ENCODE measurements at places on chromosomes 2 and 18. TPM values are rescaled to one million over a fixed set of nuclear protein-coding genes. Genes with fewer than 3 reads are reported as not detected.

DNA sequence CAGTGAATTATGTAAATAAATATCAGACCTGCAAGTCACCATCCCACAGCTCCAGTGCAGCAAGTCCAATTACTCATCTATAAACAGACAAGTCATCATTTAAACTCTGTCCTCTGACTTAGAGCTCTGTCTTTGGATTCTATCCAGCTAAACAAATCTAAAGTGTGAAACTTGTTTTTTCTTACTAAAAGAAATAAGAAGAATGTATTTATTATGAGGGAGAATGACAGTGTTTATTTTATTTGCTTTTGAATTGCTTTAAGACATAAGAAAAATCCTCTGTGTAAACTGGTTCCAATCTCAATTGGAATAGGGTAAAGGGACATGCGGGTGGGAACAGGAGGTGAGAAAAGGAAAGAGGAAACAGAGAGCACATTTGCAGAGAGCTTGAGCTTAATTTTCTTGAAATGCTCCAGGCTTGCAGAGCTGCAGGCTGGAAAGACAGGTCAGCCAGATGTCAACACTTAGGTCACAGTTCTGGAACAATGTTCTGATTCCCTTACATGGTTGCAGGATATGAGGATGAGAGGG lies 355.8 kb downstream of the MEIS1 start:
- DNase-seq: no peak

- no peak for DNase-seq
These were observed 36.2 kb downstream of the TLK1 start for GRCh38 chr2:171124541-171124940.

DNA sequence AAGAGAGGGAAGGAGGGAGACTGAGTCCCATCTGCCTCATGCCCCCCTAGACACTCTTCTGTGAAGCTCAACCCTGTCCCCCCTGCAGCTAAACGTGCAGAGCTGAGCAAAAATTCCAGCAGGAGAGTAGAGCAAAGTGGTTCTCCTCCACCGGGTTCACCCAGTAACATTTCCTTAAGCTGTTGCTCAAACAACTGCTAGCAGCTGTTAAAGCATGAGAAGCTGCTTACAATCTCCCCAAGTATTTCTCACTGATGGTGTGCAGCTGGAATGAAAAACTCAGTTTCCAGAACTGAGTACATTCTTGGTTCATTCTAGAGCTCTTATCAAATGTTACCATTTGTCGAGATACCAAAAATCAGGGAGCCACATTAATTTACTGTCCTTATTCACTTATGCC lies 92.3 kb downstream of the STK39 start:
- no peak for DNase-seq

DNA sequence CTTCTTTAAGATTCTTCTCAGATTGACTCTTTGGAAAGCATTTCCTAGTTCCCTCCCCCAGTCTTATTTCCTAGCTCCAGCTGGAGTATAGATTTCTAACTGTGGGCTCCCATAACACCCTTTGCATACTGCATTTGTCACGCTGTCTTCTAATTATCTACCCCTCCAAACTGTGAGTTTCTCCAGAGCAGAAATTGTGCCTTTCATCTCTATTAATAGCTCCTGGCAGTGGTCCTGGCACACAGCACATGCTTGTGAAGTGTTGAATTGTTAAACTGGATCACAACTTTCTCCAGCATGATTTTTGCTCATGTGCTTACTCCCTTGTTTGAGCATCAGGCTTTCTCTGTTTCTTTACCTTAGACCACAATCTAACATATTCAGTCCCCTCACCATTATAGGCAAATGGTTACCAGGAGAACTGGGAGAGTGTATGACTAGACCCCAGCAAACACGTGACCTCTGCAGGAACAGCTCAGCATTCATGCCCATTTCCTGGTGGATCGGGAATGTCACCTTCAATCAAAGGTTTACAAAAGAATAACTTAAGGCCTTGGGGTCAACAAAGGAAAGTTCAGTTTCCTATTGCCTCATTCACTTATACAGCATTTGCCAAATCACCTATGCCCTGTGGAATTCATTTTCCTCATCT lies 175.7 kb upstream of the TANK start:
- DNase-seq: no peak

- no peak for DNase-seq
These were observed 647.5 kb upstream of the SETBP1 start for GRCh38 chr18:44033144-44033701.

DNA sequence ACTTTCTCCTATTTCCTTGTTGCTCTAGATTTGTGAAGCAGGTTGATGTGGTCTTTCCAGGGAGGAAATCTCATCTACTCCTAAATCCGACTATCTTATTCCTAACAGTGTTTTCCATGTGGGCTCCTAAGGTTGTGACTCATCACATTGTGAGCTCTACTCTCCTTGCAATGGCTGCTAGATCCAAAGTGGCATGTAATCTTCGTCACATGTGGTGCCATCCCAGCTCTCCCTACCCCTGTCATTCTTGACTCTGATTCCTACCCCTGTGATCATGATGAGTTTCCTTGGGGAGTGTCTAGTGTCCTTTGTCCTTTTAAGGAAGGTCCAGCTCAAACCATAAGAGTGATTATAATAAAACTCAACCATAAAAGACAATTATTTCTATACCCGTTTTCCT lies 47.3 kb upstream of the GULP1 start:
- no peak for DNase-seq

- peak; percentile 89 for DNase-seq
These were observed 775 bp downstream of the SNED1 start for GRCh38 chr2:240998995-240999791.

- DNase-seq: no peak
These were observed 542 bp upstream of the CNNM3 start for GRCh38 chr2:96815326-96816126.

DNA sequence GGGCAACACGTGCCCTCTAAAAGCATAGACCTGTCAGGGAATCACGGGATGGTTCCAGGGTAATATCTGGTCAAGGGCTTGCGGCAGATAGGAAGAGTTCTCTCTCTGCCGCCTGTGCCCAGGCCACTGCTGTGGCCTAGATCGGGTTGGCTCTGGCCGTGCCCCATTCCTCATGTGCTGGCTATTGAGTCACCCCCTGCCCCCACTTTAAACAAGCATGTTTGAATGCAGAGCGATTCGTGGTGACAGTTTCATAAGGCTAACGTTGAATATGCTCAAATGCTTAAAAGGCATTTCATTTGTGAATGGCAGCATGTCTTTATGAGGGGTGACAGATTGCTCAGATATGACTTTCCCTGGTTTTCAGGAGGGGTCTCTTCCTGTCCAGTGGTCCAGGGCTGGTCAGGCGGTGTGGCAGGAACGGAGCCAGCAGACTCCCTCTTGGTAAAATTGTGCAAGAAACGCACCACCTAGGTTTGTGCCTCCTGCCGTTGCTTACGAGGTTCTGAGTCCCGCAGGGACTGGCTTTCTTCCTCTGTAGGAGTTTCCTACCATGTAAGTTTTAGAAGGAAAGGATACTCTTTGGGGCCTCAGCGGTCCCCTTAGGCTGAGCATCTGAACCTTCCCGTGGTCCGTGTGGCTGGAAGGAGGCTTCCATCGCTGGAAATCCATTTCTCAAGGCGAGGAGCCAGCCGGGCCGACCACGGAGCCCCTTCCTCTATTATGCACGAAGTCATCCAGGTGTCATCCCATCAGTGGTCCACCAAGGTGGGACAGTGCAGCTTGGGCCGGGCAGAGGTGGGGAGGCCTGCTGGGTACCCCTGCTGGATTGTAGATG lies 50.2 kb downstream of the AGAP1 start:
- peak; percentile 79 for DNase-seq

DNA sequence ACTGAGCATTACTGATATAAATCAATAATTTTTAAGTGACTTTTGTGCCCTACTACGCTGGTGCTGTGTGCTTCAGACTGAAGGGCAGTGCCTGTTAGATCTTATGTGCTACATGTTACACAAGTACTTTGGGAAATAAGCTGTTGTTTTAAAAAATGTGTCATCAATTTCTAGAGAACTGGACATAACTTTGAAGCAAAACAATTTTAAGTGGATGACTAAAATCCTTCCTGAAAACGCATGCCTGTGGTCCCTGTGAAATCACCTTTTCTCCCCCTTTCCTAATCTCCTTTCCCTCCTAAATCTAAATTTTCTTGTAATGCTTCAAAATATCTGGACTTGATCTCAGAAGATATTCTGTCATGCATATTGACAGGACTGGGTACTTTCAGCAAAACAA lies 7.1 kb upstream of the IL1RL1 start:
- DNase-seq: no peak

DNA sequence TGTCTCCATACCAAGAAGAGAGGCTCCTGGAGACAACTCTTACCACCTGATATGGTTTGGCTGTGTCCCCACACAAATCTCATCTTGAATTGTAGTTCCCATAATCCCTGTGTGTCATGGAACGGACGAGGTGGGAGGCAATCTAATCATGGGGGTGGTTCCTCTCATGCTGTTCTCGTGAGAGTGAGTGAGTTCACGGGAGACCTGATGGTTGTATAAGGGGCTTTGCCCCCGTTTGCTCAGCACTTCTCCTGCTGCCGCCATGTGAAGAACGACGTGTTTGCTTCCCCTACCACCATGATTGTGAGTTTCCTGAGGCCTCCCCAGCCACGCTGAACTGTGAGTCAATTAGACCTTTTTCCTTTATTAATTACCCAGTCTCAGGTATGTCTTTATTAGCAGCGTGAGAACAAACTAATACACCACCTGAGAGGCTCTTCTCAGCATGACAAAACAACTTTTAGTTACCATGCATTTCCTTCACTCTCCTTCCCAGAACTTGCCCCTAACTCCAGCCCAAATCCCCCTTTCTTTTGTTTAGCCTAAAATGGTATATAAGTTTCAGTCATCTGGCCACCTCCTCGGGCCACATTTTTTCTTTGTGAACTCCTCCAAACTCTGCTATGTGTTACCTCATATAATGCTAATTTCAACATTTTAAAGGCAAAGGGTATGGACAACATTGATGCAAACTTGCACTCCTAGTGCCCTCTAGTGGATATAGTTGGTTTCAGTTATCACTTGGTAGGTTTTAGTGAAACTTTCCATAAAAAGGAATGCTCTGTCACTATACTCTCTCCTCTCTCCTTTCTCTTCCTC lies 58.6 kb upstream of the SLC25A52 start:
- DNase-seq: no peak

DNA sequence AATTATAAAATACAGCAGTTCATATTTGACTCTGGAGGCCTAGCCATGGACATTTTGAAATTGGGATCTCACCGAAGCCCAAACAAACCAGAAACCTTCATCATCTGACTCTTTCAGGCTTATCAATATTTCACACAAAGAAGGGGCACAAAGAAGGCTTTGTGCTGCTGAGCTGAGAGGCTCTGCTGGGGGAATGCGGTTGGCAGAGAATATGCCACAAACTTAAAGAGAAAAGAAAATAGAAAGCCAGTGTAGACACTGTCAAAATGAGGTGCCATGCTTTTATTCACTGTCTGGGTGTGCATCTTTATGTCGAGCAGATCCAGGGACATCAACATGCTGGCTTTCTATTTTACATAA lies 162.6 kb downstream of the QPCT start:
- DNase-seq: no peak

- DNase-seq: peak; percentile 39
These were observed 33.5 kb downstream of the SOWAHC start for GRCh38 chr2:109647636-109648035.

DNA sequence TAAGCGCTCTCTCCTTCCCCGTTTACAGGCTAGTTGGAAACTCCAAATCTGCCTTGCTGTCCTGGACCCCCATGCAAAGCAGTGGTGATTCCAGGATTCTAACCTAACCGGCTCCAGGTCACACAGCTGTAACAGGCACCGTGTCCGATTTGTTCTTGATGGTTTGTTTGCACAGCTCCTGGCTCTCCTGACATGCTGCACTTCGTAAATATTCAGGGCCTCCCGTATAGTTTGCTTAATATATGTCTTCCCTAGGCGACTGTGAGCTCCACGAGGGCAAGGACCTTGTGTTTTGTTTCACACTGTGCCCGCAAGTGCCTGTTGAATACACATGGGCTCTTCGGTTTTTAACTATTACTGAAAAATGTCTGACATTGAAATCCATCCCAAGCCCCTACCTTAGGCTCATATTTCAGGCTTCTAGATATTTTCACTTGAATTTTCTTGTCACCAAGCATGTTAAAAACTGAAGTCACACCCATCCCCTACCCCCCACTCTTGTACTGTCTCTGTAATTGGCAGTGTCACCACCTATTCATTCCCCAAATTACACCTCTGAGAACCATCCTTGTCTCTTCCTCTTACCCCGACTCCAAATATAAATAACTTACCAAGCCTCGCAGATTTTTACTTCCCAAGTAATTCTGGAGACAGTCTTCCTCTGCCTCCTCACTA lies 1.0 kb upstream of the PUM2 start:
- DNase-seq: no peak

GRCh38 chr2:53028225-53028624 lies 739.4 kb upstream of the CHAC2 start:
- no peak for DNase-seq

DNA sequence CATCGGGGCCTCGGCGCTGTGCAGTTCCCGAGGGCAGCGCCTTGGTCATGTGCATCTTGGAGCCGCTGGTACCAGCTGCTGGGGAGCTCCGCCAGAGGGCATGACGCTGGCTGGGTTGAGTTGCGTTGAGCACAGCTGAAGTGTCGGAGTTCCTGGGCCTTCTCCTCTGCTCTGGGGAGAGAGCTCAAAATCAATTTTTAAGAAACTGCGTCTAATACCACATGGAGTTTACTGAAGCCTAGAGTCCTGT lies 48.7 kb downstream of the GREB1 start:
- no peak for DNase-seq

DNA sequence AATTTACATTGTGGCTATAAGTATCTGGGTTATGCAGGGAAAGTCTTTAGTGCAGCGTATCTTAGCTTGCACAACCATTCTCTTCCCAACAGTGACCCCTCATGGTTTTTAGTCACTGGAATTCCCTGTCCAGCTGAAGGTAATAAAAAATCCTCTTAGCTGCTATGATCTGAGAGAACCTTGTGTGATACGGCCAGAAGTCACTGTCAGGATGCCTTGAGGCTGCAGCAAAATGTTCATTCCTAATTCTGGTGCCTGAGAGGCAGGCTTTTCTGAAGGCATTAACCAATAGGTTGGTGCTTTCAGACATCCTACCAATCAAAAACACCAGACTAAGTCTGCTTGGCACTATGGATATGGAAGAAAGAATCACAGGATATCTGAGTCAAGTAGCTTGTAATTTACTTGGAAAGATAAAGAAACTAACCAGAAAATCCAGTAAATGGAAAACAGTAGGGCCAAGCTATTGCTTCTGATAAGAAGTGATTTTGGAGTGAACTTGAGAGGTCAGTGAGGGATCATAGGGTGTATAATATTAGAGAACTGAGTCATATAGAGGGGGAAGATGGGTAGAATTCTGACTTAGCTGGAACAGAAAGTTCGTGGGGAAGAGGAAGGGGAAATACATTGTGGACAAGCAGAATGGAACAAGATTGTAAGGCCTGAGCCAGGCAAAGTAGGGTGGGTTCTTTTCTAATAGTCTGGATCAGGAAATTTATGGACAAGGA lies 89.0 kb upstream of the SLC14A2 start:
- DNase-seq: no peak

The SERPINB13 gene
- total RNA-seq: not detected

The FRZB gene
- total RNA-seq: 5.5 TPM

The NT5C1B gene
- total RNA-seq: not detected

The CNDP1 gene
- not detected for total RNA-seq

The FBXO48 gene
- 1.5 TPM for total RNA-seq

The PKDCC gene
- 289 TPM for total RNA-seq

The ARHGEF4 gene
- 9.4 TPM for total RNA-seq

Data from mesenteric fat pad (tissue), 1 donor.